Cardiac muscle cell (in vitro differentiated cells and primary cell): ENCODE measurements at places on chromosomes 11 and 22. TPM values are rescaled to one million over a fixed set of nuclear protein-coding genes. Genes with fewer than 3 reads are reported as not detected.

Gene OPCML
- polyA plus RNA-seq: 0.21 and 0.54 TPM in 2 replicates

Gene GAB2
- polyA plus RNA-seq: 5.3 and 8.6 TPM in 2 replicates

Gene IGLL1
- not detected in 2 replicates for polyA plus RNA-seq

Gene TRPM5
- 0.33 TPM in 1 of 2 replicates, not detected in the other for polyA plus RNA-seq

Gene SEPTIN5
- polyA plus RNA-seq: 129 and 260 TPM in 2 replicates

Gene BSCL2
- 73.7 and 79.2 TPM in 2 replicates for polyA plus RNA-seq

Gene FOLR2
- polyA plus RNA-seq: not detected in 2 replicates

DNA sequence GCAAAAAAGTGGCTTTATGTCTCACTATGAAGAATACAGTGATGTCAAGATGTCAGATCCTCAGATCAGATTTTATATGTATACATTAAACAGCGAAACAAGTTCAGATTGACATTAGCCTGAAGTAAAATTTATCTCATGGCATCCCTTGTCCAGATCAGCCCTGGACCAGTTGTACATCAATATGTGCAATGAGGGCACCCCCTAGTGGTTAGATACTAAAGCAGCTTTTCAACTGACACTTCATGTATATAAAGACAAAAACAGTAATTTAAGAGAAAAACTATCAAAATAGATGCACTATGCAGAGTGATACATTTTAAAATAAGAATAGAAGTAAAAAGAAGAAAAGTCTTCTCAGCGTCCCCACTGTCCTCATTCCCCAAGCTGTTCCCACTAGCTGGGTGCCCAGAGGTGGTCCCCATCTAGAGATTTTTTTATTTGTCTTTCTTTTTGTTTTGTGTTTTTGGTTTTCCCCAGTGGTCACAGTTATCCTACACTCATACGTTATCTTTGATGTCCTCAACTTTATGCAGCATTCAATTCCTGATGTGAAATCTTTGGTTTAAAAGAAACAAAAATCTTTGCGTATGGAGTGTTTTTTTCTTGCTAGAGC is 2193.4 kb upstream of the RAG2 start:
- DNase-seq: peak; percentile 88
- H3K36me3 ChIP-seq: no peaks in the 10 kb centered on the region
- no peaks in the 10 kb centered on the region for H3K4me1 ChIP-seq
- no peaks in the 10 kb centered on the region for H3K27me3 ChIP-seq

DNA sequence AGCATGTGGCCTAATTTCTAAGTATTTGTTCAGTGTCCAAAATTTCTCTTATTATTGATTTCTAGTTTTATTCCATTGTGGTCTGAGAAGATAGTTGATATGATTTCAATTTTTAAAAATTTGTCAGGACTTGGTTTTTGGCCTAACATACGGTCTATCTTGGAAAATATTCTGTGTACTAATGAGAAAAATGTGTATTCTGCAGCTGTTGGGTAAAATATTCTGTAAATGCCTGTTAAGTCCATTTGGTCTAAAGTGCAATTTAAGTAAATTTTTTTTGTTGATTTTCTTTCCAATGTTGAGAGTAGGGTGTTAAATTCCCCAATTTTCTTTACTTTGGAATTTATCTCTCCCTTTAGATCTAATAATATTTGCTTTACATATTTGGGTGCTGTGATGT is 78.3 kb downstream of the TECTA start:
- no peaks in the 10 kb centered on the region for H3K27me3 ChIP-seq
- DNase-seq: no peak
- no peak overlapping the region for H3K27ac ChIP-seq
- no peak overlapping the region for H3K4me3 ChIP-seq
- no peaks in the 10 kb centered on the region for H3K4me1 ChIP-seq

DNA sequence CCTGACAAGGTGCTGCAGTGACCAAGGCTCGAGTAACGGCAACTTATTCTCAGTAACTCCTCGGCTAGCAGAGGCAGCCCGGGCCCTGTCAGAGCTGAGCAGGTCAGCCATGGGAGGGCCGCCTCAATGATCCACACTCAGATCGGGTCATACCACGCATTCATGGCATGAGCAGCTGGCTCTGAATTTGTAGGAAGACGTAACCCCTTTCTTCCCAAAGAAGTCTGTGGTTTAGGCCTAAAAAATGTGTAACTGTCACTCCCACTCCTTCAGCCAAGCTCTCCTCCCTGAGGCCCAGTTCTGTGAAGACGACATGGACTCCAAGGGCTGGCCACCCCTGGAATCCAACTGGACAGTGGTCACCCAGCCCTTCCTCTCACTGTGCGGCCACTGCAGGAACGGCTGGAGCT is 30.0 kb downstream of the PPP2R1B start:
- no peak overlapping the region for H3K4me3 ChIP-seq
- no peaks in the 10 kb centered on the region for H3K36me3 ChIP-seq
- peak; percentile 78 for DNase-seq
- no peaks in the 10 kb centered on the region for H3K27me3 ChIP-seq
- H3K27ac ChIP-seq: peak overlapping the region; percentile 25
- H3K4me1 ChIP-seq: peaks cover 33% of the 10 kb centered on the region

DNA sequence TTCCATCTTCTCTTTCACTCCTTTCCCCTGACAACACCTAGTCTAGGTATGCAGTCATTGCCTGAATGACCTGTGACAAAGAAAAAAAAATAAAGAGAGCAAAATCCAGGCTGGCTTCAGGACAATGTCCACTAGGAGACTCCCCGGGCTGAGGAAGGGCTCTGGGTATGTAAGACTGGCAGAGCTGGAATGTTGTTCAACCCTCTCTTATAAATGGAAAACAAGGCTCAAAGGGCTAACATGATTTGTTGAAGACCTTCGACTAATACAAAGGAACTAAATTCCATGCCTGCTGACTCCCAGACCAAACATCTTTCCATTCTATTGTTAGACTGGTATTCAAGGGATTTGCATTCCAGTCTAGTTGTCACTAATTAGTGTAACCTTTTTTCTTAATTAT is 122.2 kb downstream of the ARL14EP start:
- peak overlapping the region; percentile 49 for H3K27ac ChIP-seq
- H3K4me1 ChIP-seq: peaks cover 22% of the 10 kb centered on the region
- H3K27me3 ChIP-seq: no peaks in the 10 kb centered on the region
- DNase-seq: no peak
- H3K4me3 ChIP-seq: no peak overlapping the region

GRCh38 chr11:66970807-66971442 is 4.2 kb upstream of the C11orf86 start:
- H3K27ac ChIP-seq: no peak overlapping the region
- no peaks in the 10 kb centered on the region for H3K27me3 ChIP-seq
- DNase-seq: no peak
- H3K4me1 ChIP-seq: no peaks in the 10 kb centered on the region
- H3K4me3 ChIP-seq: no peak overlapping the region
- no peaks in the 10 kb centered on the region for H3K36me3 ChIP-seq

DNA sequence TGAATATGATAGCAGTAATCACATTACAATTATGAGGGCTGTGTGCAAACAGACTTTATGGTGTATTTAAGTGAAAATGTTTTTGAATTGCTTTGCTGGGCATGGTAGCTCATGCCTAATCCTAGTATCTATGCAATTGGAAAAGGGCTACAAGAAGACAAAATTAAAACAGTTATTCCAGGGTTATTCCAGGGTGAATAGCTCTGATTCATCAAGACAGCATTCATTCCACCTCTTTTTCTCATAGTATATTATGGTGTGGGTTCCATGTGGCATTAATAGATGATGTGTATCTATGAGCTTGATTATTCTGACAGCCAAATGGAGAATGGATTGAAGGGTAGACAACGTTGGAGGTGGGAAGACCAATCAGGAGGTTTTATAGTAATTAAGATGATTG is 12.1 kb upstream of the SIDT2 start:
- no peaks in the 10 kb centered on the region for H3K27me3 ChIP-seq
- no peak overlapping the region for H3K4me3 ChIP-seq
- no peak for DNase-seq
- no peak overlapping the region for H3K27ac ChIP-seq

- H3K4me1 ChIP-seq: no peaks in the 10 kb centered on the region
- DNase-seq: no peak
- no peak overlapping the region for H3K4me3 ChIP-seq
- H3K27ac ChIP-seq: no peak overlapping the region
These were observed 17.3 kb downstream of the RNH1 start for GRCh38 chr11:489610-490185.

DNA sequence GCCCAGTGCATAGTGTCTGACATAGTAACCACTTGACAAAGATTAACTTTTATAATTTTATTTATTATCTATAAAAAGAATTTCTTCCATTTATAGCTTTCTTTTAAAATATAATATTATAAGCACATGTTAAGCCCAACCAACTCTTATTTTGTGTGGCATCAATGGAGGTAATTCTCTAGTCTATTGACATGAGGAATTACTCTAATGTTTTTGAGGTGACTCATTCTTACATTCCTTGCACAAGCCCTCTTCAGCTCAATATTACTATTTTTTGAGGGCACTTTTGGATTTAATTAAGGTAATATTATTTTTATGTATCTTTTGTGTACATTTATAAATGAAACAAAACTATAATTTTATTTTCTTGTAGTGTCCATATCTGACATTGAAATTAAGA is 59.6 kb downstream of the AASDHPPT start:
- H3K4me3 ChIP-seq: no peak overlapping the region
- H3K27ac ChIP-seq: no peak overlapping the region
- no peaks in the 10 kb centered on the region for H3K27me3 ChIP-seq
- H3K4me1 ChIP-seq: peaks cover 5% of the 10 kb centered on the region

DNA sequence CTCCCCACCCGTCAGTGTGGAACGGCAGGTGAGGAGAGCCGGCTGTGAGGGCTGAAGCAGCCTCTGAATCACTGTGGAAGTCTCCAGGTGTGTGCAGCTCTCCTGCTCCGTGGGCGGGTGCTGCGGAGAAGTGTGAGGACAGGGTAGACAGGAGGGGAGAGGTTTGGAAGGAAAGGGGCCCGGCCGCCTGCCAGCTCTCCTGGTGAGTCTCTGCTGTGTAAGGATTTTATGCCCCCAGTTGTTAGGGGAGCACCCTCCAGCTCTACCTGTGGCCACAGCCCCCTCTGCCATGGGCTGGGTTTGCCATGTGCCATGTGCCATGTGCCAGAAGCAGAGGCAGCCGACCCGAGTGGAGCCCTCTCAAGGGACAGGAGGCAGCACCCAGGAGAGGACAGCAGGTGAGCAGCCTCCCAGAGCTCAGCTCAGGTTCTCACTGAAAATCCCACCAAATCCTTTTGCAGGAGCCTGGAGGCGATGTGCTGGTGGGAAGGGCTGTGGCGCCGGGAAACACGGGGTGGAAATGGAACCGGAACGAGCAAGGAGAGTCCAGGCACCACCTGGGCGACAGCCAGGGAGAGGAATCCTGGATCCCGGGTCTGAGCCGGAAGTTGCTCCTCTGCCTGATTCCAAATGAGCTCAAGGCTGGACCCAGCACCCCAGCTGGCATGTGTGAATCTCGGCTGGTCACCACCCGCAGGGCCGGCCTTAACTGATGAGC is 804.4 kb downstream of the BRD1 start:
- no peak overlapping the region for H3K4me3 ChIP-seq
- no peaks in the 10 kb centered on the region for H3K36me3 ChIP-seq
- H3K27ac ChIP-seq: no peak overlapping the region
- no peaks in the 10 kb centered on the region for H3K4me1 ChIP-seq

GRCh38 chr11:82733444-82734119 is at the start of gene FAM181B:
Gene FAM181B, minus strand, starts transcription at chr11:82733864. Its CDS starts 135 bp downstream, at chr11:82733729.
- H3K36me3 ChIP-seq: no peaks in the 10 kb centered on the region
- H3K4me3 ChIP-seq: peak within 1 kb of the TSS; percentile 76
- peaks cover 65% of the 10 kb centered on the region for H3K27me3 ChIP-seq
- DNase-seq: peak; percentile 52
- no peak within 1 kb of the TSS for H3K27ac ChIP-seq

- H3K27me3 ChIP-seq: peaks cover 39% of the 10 kb centered on the region
- H3K36me3 ChIP-seq: no peaks in the 10 kb centered on the region
- DNase-seq: peak; percentile 43
- peak overlapping the region; percentile 91 for H3K4me3 ChIP-seq
- H3K4me1 ChIP-seq: peaks cover 4% of the 10 kb centered on the region
These were observed 471 bp downstream of the RNF185 start for GRCh38 chr22:31160328-31160978.

GRCh38 chr11:76339221-76339620 is 41.7 kb downstream of the THAP12 start:
- H3K4me3 ChIP-seq: no peak overlapping the region
- no peak overlapping the region for H3K27ac ChIP-seq
- H3K27me3 ChIP-seq: no peaks in the 10 kb centered on the region
- DNase-seq: peak; percentile 48
- H3K4me1 ChIP-seq: no peaks in the 10 kb centered on the region

DNA sequence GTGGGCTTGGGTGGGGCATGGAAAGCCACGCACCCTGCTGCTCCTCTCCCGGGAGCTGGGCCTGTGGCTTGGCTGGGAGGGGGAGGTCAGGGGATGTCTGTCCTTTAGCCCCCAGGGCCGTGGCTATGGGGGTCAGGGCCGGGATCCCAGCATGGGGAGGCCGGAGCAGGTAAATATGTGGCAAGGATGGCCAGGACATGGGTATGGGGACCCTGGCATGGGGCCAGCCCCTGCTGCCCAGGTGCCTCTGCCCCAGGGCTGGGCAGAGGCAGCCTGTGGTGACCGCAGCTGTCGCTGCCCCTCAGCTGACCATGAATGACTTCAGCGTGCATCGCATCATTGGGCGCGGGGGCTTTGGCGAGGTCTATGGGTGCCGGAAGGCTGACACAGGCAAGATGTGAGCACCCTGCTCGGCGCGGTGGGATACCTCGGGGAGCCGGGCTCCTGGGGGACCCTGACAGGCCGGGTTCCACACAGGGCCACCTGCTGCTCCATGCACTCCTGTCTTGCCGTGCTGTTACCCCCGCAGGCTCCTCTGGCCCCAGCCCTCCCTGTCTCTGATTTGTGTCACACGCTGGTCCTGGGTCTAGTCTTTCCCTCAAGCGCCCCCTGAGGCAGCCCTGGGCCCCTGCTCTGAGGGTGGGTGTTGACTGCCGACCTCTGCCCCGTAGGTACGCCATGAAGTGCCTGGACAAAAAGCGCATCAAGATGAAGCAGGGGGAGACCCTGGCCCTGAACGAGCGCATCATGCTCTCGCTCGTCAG is 8.1 kb upstream of the ANKRD13D start:
- no peaks in the 10 kb centered on the region for H3K27me3 ChIP-seq
- no peak overlapping the region for H3K27ac ChIP-seq
- H3K4me1 ChIP-seq: peaks cover 14% of the 10 kb centered on the region
- H3K36me3 ChIP-seq: peaks cover 34% of the 10 kb centered on the region
- no peak overlapping the region for H3K4me3 ChIP-seq

GRCh38 chr11:9180784-9181183 is 84.4 kb downstream of the DENND5A start:
- peaks cover 37% of the 10 kb centered on the region for H3K36me3 ChIP-seq
- no peaks in the 10 kb centered on the region for H3K27me3 ChIP-seq
- no peak for DNase-seq
- H3K27ac ChIP-seq: no peak overlapping the region
- H3K4me3 ChIP-seq: no peak overlapping the region

GRCh38 chr11:92556431-92556830 is 331.8 kb downstream of the FAT3 start:
- H3K4me3 ChIP-seq: no peak overlapping the region
- no peak overlapping the region for H3K27ac ChIP-seq
- no peaks in the 10 kb centered on the region for H3K27me3 ChIP-seq
- peak; percentile 30 for DNase-seq
- no peaks in the 10 kb centered on the region for H3K36me3 ChIP-seq

DNA sequence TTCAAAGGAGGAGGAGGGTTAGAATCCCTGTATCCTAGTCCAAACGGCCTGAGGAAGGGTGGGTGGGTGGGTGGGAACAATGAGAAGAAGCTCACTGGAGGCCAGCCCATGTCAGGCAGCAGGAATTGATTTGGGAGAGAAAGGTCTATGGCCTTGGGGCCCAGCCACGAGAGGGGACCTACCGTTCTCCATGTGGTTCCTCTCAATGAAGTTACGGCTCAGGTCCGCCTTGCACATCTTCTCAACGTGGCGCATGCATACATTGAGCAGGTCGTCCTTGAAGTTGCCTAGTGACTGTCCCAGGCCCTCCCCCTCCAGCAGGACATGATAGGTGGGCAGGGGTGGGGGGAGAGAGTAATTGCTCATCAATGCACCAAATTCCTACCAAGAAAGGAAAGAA is 12.4 kb downstream of the TRIM29 start:
- no peak overlapping the region for H3K4me3 ChIP-seq
- H3K4me1 ChIP-seq: no peaks in the 10 kb centered on the region
- peaks cover 11% of the 10 kb centered on the region for H3K27me3 ChIP-seq
- DNase-seq: no peak
- no peak overlapping the region for H3K27ac ChIP-seq
